ENCODE measurements at places on chromosomes 3 and 15. TPM values are rescaled to one million over a fixed set of nuclear protein-coding genes. Genes with fewer than 3 reads are reported as not detected.

DNA sequence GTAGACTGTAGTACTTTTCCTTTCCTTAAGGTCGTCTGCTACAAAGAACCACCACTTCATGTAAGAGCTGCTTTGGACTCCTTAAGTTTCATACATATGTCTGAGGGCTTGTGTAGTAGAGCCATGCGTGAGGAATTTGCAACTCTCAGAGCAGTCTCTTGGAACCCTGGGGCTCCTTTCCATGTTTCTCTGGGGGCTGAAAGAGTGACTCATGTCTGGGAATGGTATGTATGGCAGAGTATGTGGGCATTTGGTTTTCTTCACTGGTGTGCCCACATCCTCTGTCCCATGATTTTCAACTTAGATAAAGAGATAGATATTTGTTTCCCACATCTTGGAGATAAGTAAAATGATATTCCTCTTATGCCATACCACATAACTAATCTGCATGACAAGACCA lies 20.6 kb upstream of the RBM5 start:
- peak; percentile 97 for DNase-seq

DNA sequence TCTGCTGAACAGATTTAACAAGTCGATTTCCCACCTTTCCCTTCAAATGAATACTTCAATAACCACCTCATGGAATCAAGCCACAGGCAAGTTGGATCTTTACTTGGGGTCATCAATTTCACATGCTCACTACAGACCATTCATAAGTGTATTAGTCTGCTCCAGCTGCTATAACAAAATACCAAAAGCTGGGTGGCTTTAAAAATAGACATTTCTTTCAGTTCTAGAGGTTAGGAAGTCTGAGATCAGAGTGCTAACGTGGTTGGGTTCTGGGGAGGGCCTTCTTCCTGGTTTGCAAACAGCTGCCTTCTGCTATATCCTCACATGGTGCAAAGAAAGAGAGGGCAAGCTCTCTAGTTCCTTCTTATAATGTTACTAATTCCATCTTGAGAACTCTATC lies 5.1 kb downstream of the GPR176 start:
- DNase-seq, result no peak

- peak; percentile 50 for DNase-seq
Observed at GRCh38 chr3:114178770-114179368, at the start of gene DRD3. Gene DRD3 (minus strand): TSS chr3:114179052. CDS start chr3:114171992, 7,060 bp downstream.

DNA sequence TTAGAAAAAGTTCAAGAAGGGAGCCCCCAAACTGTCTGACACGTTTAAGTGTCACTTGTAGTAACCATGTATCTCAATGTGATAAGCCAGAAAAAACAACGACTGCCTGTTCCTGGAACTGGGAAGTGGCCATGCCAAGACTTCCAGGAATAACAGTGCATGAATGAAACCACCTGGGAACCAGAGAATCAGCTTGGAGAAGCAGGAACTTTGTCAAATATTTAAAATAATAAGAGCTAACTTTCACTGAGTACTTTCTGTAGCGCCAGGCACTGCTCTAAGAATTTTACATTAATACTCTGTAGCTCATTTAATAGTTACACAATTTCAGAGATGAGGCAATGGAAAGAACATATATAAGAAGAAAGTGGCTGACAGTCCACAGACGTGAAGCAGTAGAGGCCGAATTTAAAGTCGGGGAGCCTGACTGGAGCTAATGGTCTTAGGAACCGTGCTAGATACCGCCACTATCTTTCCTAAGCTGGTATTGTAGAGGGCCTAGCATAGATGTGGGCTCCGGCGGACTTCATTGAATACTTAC lies 876 bp downstream of the PLSCR1 start:
- DNase-seq, result peak; percentile 16

DNA sequence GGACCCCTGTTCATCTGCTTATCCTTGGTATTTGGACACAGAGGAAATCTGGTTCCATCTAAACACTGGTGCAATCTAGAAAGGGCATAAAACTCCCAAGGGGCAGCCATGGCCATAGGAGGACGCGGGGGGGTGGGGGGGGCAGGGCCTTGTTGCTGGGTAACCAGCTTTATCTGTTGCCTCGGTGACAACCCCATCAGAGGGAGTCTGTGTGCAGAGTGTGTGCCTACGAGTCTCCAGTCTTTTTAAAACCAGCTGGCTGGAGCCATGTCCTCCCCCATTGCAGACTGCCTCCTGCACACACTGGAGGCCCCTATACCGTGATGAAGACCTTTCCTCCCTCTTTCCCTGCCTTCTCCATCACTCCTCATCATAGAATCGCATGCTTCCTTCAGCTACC lies 26.4 kb upstream of the CORO2B start:
- peak; percentile 30 for DNase-seq

DNA sequence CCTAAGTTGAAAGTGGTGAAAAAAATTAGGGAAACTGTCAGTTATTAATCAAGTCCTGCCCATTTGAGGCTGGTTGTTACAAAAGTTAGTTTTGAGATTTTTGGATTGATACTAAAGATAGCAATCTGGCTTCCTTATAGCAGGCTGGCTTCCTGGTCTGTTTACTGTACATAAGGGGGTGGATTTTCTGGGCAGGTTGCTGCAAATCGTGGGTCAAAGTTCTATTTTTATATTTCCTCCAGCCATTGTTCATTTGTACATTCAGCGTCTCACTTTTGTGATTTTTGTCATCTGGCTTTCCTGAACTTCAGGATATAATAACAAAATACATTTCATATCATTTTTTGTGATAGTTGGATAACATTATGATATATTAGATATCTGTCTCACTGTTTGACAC lies 49.5 kb downstream of the CLDN1 start:
- DNase-seq, result no peak

DNA sequence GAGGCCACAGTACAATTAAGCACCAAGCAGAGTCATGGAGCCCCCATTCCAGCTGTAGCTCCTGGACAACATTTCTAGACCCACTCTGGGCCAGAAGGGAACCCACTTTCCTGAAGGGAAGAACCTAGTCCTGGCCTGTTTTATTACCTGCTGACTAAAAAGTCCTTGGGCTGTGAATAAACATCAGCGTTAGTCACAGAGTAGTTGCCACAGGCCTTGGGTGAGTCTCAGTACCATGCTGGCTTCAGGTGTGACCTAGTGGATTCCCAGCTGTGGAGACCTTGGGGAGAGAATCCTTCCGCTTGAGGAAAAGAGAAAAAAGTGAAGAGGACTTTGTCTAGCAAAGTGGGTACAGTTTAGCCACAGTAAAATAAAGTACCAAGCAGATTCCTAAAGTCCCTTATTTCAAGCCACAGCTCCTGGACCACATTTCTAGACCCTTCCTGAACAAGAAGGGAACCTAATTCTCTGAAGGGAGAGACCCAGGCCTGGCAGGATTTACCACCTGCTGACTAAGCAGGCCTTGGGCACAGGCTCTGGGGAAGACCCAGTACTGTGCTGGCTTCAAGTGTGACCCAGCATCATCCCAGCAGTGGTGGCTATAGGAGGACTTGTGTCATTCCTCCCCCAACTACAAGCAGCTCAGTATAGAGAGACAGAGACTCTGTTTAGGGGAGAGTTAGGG lies 118.3 kb upstream of the KCNH8 start:
- DNase-seq, result no peak

- no peak for DNase-seq
Observed at GRCh38 chr3:133396906-133397305, 3.0 kb upstream of the BFSP2 start.

GRCh38 chr3:171347301-171348039 lies 112.7 kb downstream of the TNIK start:
- DNase-seq, result peak; percentile 68

DNA sequence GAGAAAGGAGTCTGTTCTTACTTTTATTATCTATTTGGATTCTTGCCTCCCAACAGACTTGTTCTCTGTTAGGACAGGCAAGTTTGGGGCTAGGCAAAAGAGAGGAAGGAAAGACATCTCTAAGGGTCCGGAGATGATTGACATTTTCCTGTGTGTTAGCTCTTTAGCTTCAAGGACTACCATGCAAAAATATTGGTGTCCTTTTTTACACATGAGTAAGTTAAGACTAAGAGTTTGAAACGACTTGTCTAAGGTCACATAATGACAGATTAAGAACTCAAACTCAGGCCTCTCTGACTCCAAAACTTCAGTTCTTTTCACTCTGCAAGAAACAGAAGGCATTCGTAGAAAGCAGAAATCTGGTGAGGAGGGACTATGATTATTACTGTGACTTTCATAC lies 5.9 kb downstream of the LMCD1 start:
- DNase-seq, result no peak

LIPH gene
- not detected for total RNA-seq

CIP2A gene
- total RNA-seq, result 72.3 TPM

SSR3 gene
- 287 TPM for total RNA-seq

SEMA4B gene
- 18.1 TPM for total RNA-seq

GOLGA6B gene
- not detected for total RNA-seq

Data from RPMI7951 (cell line).